ENCODE measurements at places on chromosomes 5 and 9. TPM values are rescaled to one million over a fixed set of nuclear protein-coding genes. Genes with fewer than 3 reads are reported as not detected.
A peak's percentile ranks its signal among the peaks of the same experiment; 100 is the strongest.

Gene TLX3
- not detected for total RNA-seq

Gene FBLL1
- total RNA-seq: not detected

GRCh38 chr9:38380230-38380871, 12.2 kb upstream of the ALDH1B1 start:
- no peaks in the 10 kb centered on the region for H3K27me3 ChIP-seq
- H3K4me3 ChIP-seq: no peak overlapping the region
- H3K27ac ChIP-seq: peak overlapping the region; percentile 63
- no peaks in the 10 kb centered on the region for H3K36me3 ChIP-seq

DNA sequence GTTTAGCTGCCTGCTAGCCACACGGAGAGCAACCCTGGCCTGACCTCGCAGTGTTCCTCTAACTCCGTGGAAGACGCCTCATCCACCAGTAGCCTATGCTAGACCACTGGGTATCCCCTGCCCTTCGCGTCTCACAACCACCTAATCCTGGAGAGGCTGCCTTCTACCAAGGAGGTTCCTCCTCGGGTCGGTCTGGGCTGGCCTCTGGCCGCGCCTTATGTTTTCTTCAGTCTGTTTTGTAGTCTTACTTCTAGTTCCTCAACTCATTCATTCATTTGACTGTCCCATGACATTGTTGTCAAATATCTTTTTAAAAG, 1.6 kb upstream of the TPM2 start:
- H3K36me3 ChIP-seq: no peaks in the 10 kb centered on the region
- DNase-seq: no peak
- no peak overlapping the region for H3K27ac ChIP-seq
- peak overlapping the region; percentile 77 for H3K4me3 ChIP-seq

DNA sequence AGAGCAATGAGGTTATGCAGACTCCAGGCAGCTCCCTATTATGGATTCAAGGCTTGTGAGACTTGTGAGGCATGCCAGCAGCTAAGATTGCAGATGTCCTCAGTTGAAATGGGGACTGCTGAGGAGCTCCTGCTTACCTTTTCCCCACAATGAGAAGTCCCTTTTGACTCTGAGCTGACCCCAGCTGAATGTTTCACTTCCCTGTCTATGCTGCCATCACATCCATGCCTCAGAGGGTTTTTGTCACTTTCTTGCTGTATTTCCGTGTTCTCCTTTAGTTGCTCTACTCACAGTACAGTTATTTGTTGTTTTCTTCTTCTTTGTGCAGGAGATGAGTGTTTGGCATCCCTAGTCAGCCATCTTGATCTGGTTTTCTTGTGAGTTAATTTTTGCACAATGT, 18.8 kb upstream of the OR2S2 start:
- H3K4me3 ChIP-seq: no peak overlapping the region
- no peaks in the 10 kb centered on the region for H3K36me3 ChIP-seq
- H3K4me1 ChIP-seq: no peaks in the 10 kb centered on the region
- DNase-seq: no peak

DNA sequence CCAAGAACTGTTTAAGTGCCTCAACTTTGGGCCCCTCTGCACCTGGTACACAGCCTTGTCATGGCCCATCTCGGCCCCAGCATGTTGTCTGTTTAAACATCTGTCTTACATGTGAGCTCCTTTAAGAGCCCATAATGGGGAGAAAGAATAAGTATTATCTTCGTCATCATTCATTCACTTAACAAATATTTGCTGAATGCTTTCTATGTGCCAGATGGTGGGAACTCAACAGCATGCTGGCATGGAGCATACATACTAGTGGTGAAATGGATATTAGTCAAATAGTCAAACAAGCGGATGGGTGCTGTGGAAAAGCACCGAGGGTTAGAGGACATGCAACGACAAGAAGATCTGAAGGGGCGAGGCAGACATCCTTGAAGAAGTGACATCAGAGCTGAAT, 54.5 kb downstream of the GABBR2 start:
- H3K4me3 ChIP-seq: no peak overlapping the region
- H3K27me3 ChIP-seq: no peaks in the 10 kb centered on the region
- no peak for DNase-seq

GRCh38 chr5:12614608-12615007, 710.4 kb upstream of the CTNND2 start:
- DNase-seq: no peak
- no peak overlapping the region for H3K4me3 ChIP-seq
- H3K27ac ChIP-seq: no peak overlapping the region
- no peaks in the 10 kb centered on the region for H3K36me3 ChIP-seq
- no peaks in the 10 kb centered on the region for H3K27me3 ChIP-seq

- no peaks in the 10 kb centered on the region for H3K27me3 ChIP-seq
- no peak overlapping the region for H3K4me3 ChIP-seq
- H3K27ac ChIP-seq: no peak overlapping the region
- no peak for DNase-seq
Measured at GRCh38 chr5:35266276-35266675, 36.0 kb upstream of the PRLR start.

GRCh38 chr9:134229466-134230091, 65.2 kb upstream of the RNU6ATAC start:
- H3K27me3 ChIP-seq: peaks cover 87% of the 10 kb centered on the region
- H3K27ac ChIP-seq: no peak overlapping the region
- DNase-seq: no peak
- no peaks in the 10 kb centered on the region for H3K4me1 ChIP-seq
- no peaks in the 10 kb centered on the region for H3K36me3 ChIP-seq
- no peak overlapping the region for H3K4me3 ChIP-seq
